ENCODE measurements at places on chromosomes 13 and 19. TPM values are rescaled to one million over a fixed set of nuclear protein-coding genes. Genes with fewer than 3 reads are reported as not detected.

Gene NXNL1
- total RNA-seq: 0.41 TPM

Gene KBTBD7
- 11.6 TPM for total RNA-seq

DNA sequence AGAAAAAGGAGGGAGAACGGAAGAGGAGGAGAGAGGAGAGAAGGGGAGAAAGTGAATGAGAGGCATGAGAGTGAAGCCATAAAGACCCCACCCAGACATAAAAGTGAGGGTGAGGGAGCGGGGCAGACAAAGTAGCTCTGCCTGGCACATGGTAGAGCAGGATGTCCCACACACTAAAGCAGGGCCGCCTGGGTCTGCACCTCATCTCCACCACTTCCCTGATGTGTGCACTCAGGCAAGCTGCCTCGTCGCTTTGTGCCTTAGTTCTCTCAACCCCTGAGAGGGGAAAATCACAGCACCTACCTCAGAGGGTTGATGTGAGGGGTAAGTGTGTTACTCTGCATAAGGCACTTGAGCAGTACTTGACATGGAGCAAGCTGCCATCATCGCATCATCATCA, 488.1 kb downstream of the COG6 start:
- no peak overlapping the region for H3K27ac ChIP-seq
- no peak for DNase-seq
- no peaks in the 10 kb centered on the region for H3K27me3 ChIP-seq
- H3K4me3 ChIP-seq: no peak overlapping the region
- no peaks in the 10 kb centered on the region for H3K36me3 ChIP-seq
- no peaks in the 10 kb centered on the region for H3K4me1 ChIP-seq

DNA sequence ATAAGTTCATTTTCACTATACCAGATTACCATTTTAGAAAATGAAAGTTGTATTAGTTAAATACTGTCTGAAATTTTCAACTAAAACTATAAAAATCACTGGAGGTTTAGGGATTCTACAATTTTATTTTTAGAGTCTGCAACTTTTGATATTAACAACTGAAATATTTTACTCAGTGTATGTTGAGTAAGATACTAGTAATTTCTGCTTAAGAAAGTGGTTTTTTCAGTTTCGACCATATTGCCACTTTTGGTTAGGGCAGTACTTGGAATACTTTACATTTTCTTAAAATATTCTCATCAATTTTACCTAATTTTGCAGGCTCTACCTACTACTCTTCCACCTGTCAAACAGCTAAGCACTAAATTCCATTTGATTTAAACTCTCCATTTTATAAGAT, 59.6 kb downstream of the KCNRG start:
- H3K27ac ChIP-seq: no peak overlapping the region
- H3K4me3 ChIP-seq: no peak overlapping the region
- no peak for DNase-seq
- H3K4me1 ChIP-seq: peaks cover 4% of the 10 kb centered on the region
- H3K27me3 ChIP-seq: no peaks in the 10 kb centered on the region

DNA sequence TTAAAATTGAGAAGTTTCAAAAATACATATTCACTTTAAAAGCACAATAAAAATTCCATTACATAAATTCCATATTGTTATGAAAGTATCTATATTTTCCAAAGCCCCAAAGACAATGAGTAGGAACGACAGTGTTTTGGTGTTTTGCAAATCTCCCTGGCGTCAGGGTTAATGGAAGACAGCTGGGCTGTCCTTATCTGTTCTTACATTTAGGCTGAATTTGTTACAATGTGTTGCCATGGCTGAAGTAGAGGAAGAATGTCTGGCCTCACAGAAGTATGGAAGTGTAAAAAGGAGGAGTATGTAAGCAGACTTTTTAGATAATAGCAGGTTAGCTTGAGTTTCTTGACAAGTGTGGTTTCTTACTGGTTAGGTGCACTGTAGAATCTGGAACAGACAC, 124.4 kb upstream of the SPATA13 start:
- H3K4me3 ChIP-seq: no peak overlapping the region
- H3K4me1 ChIP-seq: peaks cover 20% of the 10 kb centered on the region
- no peaks in the 10 kb centered on the region for H3K36me3 ChIP-seq

DNA sequence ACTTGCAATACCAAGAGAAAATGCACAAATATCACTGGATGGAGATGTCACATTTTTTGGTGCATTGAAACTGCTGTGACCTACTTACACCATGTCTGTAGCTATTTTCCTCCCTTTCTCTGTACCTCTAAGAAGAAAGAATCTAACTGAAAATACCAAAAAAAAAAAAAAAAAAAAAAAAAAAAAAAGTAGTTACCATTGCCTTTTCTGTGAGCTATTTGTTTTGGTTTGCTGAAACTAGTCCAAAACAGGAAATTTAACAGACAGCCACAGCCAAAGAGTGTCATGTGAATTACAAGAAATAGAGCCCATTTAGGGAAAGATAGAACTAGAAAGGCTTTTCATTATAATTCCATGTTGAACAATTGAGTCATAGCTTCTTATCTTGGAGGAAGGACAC, 37.3 kb downstream of the TNFSF13B start:
- no peaks in the 10 kb centered on the region for H3K27me3 ChIP-seq
- H3K4me1 ChIP-seq: peaks cover 15% of the 10 kb centered on the region
- no peak overlapping the region for H3K4me3 ChIP-seq
- H3K27ac ChIP-seq: no peak overlapping the region
- H3K36me3 ChIP-seq: no peaks in the 10 kb centered on the region

GRCh38 chr13:41148419-41149283, 16.0 kb upstream of the KBTBD6 start:
- no peaks in the 10 kb centered on the region for H3K36me3 ChIP-seq
- H3K27me3 ChIP-seq: no peaks in the 10 kb centered on the region
- H3K4me3 ChIP-seq: no peak overlapping the region
- DNase-seq: no peak
- H3K27ac ChIP-seq: no peak overlapping the region

- H3K4me1 ChIP-seq: no peaks in the 10 kb centered on the region
- no peaks in the 10 kb centered on the region for H3K27me3 ChIP-seq
- H3K4me3 ChIP-seq: no peak overlapping the region
Measured at GRCh38 chr19:32464279-32464678, 58.7 kb downstream of the DPY19L3 start.

DNA sequence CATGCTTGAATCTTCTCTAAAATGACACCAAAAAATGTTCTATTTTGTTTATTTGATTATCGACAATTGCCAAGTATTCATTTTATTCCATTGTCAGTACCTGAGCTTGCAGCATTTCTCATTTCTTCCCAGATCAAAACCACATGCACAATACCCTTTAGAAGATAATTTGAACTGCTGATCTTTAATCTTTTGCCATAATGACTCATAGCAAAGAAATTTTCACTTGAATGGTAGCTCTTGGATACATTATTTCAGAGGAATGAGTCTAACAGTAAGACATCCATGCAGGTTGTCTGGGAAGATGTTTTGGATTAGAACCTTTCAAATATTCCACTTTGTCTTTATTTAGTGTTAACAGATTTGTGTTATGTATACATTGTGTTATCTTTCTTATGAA, 42.0 kb upstream of the RXFP2 start:
- H3K27ac ChIP-seq: no peak overlapping the region
- H3K36me3 ChIP-seq: no peaks in the 10 kb centered on the region
- no peaks in the 10 kb centered on the region for H3K4me1 ChIP-seq
- no peak overlapping the region for H3K4me3 ChIP-seq

DNA sequence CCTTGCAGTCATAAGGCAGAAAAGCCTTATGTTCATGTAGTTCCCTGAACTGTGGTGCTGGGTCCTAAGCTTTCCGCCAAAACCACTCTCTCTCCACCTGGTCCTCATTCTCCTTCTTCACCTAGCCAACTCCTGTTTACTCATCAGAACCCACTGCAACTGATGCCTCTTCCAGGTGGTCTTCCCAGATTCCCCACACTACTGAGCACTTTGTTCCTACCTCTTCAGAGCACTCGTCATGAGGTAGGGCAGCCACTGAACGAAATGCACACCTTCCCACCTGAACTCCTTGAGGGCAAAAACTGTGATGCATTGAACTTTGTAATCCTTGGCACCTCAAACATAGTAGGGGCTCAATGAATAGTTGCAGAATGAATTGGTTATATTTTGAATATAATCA, 100.4 kb downstream of the DOCK9 start:
- H3K4me1 ChIP-seq: no peaks in the 10 kb centered on the region
- no peak overlapping the region for H3K27ac ChIP-seq
- no peaks in the 10 kb centered on the region for H3K27me3 ChIP-seq
- H3K36me3 ChIP-seq: no peaks in the 10 kb centered on the region
- no peak for DNase-seq
- H3K4me3 ChIP-seq: no peak overlapping the region

DNA sequence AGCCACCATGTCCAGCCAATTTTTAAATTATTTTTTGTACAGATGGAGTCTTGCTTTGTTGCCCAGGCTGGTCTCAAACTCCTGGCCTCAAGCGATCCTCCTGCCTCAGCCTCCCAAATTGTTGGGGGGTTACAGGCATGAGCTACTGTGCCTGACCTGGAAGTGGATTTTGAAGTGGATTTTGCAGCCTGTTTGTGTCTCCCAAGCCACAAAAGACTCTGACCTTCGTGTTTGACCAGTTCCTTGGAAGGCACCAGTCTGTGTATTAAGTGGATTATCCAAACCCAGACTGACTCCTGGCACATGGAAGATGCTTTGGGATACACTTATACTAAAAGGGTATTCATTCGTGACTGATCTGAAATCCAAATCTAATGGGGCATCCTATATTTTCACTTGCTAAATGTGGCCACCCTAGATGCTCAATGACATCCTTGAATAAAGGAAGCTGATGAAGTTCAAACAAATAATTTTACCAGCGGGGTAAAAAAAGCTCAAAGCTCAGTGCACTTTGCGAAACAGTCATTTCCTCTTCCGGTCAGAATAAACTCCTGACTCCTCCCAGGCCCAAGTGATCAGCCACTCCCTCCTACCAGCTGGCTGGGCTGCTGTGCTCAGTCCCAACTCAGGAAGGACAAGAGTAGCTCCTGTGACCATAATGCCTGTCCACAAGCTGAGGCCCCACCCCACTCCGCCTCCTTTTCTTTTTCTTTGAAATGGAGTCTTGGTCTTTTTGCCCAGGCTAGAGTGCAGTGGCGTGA, 32.6 kb upstream of the GATAD2A start:
- DNase-seq: peak; percentile 74
- H3K4me3 ChIP-seq: no peak overlapping the region

GRCh38 chr13:93621051-93621450, 394.4 kb downstream of the GPC6 start:
- DNase-seq: no peak
- H3K4me1 ChIP-seq: no peaks in the 10 kb centered on the region
- H3K27ac ChIP-seq: no peak overlapping the region
- no peaks in the 10 kb centered on the region for H3K27me3 ChIP-seq
- no peak overlapping the region for H3K4me3 ChIP-seq

GRCh38 chr19:55526216-55527196, 10.4 kb downstream of the SBK2 start:
- no peak overlapping the region for H3K27ac ChIP-seq
- H3K36me3 ChIP-seq: no peaks in the 10 kb centered on the region
- H3K27me3 ChIP-seq: peaks cover 6% of the 10 kb centered on the region
- DNase-seq: peak; percentile 61

GRCh38 chr19:16455489-16455888, 16.3 kb downstream of the EPS15L1 start:
- H3K27me3 ChIP-seq: no peaks in the 10 kb centered on the region
- no peaks in the 10 kb centered on the region for H3K36me3 ChIP-seq
- no peak overlapping the region for H3K4me3 ChIP-seq

Measured in adrenal gland (tissue), 19 donors.